ENCODE measurements at places on chromosomes 3 and 15.

- H3K27me3 ChIP-seq, result no peaks in the 10 kb centered on the region
- no peak overlapping the region for H3K27ac ChIP-seq
- no peaks in the 10 kb centered on the region for H3K4me1 ChIP-seq
- peaks cover 20% of the 10 kb centered on the region for H3K36me3 ChIP-seq
- no peak overlapping the region for H3K4me3 ChIP-seq
- no peak for DNase-seq
These were observed 280.4 kb downstream of the CD47 start for GRCh38 chr3:107810171-107811071.

- H3K36me3 ChIP-seq, result no peaks in the 10 kb centered on the region
- peaks cover 13% of the 10 kb centered on the region for H3K4me1 ChIP-seq
- no peak overlapping the region for H3K27ac ChIP-seq
- H3K4me3 ChIP-seq, result peak overlapping the region; percentile 87
These were observed 453 bp downstream of the ZDHHC23 start for GRCh38 chr3:113948015-113948917.

- H3K4me1 ChIP-seq, result no peaks in the 10 kb centered on the region
- no peaks in the 10 kb centered on the region for H3K36me3 ChIP-seq
- H3K27me3 ChIP-seq, result peaks cover 4% of the 10 kb centered on the region
- H3K4me3 ChIP-seq, result no peak overlapping the region
- no peak for DNase-seq
These were observed 42.3 kb upstream of the LHFPL4 start for GRCh38 chr3:9595877-9596276.

GRCh38 chr3:178705925-178706324, 169.7 kb downstream of the KCNMB2 start:
- H3K27me3 ChIP-seq, result no peaks in the 10 kb centered on the region
- no peak for DNase-seq
- H3K4me1 ChIP-seq, result no peaks in the 10 kb centered on the region
- H3K27ac ChIP-seq, result no peak overlapping the region
- no peak overlapping the region for H3K4me3 ChIP-seq

DNA sequence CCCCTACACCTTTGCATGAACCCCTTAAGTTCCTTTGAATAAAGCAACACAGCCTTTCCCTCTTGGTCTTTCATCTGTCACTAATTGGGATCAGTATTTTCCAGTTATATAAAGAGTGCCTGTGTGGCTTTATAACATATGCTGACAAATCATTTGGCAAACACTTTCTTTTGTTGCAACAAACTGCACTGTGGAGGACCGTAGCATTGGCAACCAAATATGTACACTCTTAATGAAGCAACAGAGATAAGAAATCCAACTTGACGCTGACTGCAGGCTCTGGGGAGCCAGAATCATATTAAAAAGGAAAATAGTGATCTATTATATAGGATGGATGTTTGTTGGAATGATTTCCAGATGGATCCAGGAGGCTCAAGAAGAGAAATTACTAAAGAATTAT, 120.1 kb upstream of the PRICKLE2 start:
- no peaks in the 10 kb centered on the region for H3K27me3 ChIP-seq
- no peak overlapping the region for H3K4me3 ChIP-seq
- no peaks in the 10 kb centered on the region for H3K4me1 ChIP-seq
- DNase-seq, result no peak

- no peaks in the 10 kb centered on the region for H3K27me3 ChIP-seq
- no peak overlapping the region for H3K4me3 ChIP-seq
- DNase-seq, result no peak
- no peak overlapping the region for H3K27ac ChIP-seq
These were observed 22.0 kb upstream of the PIGZ start for GRCh38 chr3:196990601-196991007.

GRCh38 chr15:85280203-85280602, 100.2 kb upstream of the AKAP13 start:
- H3K27ac ChIP-seq, result no peak overlapping the region
- DNase-seq, result no peak
- H3K36me3 ChIP-seq, result no peaks in the 10 kb centered on the region
- no peaks in the 10 kb centered on the region for H3K27me3 ChIP-seq

GRCh38 chr15:67720556-67721175, 104.6 kb upstream of the SKOR1 start:
- no peaks in the 10 kb centered on the region for H3K4me1 ChIP-seq
- no peak overlapping the region for H3K4me3 ChIP-seq
- H3K36me3 ChIP-seq, result no peaks in the 10 kb centered on the region
- no peaks in the 10 kb centered on the region for H3K27me3 ChIP-seq
- no peak for DNase-seq

DNA sequence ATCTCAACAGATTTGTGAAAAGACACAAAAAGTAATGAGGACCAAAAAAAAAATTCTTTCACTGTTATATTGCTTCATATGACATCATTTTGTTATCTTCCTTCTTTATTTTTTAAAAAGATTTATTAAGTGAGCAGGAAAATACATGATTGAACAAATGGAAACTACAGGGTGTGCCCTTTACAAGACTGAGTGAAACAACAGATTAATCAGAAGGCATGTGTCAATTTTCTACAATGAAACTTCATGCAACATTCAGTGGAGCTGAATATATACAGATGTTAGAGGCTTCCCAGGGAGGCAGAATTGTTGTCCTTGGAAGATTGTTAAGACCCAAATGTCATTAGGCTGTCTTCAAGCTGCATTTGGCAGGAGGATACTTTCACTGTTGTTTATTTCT, 28.4 kb upstream of the SLC2A2 start:
- no peak for DNase-seq
- no peaks in the 10 kb centered on the region for H3K4me1 ChIP-seq
- no peaks in the 10 kb centered on the region for H3K36me3 ChIP-seq

GRCh38 chr3:97131476-97131875, 317.1 kb downstream of the EPHA6 start:
- no peaks in the 10 kb centered on the region for H3K36me3 ChIP-seq
- DNase-seq, result no peak
- no peak overlapping the region for H3K4me3 ChIP-seq
- H3K27me3 ChIP-seq, result no peaks in the 10 kb centered on the region
